ENCODE measurements at places on chromosomes 7 and 10.

GRCh38 chr10:4453950-4454349 is 372.1 kb upstream of the AKR1E2 start:
- DNase-seq, result no peak

GRCh38 chr7:93985101-93985500 is 19.1 kb downstream of the BET1 start:
- DNase-seq, result no peak

DNA sequence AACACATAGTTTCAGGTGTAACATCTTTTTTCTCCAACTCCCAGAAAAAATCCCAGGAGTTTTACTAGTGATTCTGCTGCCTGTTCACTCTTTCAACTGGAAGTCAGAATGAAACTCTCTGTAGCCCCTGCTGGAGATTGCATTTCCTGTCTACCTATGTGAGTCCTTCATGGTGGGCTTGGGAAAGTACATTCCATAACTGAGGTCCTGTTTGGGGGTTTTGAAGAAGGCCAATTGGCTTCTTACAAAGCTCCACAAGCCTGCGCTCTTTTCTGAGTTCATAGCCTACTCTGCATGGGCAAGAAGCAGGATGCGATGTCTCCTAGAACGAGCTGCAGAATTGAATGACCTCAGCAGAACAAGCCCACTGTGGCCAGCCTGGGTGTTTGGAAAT is 86.7 kb downstream of the LYZL2 start:
- no peak for DNase-seq

DNA sequence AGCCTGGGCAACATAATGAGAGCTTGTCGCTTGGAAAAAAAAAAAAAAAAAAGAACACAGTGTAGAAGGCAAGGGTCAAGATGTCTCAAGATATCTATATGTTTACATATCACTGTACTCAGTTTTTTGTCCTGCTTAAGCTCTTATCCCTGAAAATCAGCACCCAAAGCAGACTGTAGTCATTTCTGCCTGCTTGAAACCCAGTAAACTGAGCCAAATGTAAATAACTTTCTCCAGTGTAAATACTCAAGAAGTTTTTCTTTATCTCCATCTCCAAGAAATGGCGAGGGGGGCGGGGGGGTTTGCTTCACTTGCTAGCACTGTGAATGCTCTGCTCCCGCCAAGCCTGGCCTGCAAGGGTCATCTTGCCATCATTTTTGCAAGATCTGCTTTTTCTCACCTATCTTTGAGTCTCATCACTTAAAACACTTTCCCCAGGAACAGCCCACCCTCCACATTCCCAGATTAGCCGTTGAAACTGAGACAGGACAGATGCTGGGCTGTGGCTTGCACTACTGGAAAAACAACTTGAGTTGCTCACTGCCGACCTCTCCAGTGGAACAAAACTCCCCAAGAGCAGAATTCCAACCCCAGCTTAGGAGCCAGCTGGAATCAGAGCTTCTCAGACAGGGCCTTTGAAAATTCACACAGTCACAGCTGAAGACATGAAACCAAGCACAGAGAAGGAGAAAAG is 54.6 kb downstream of the AFAP1L2 start:
- no peak for DNase-seq

- DNase-seq, result no peak
Observed at GRCh38 chr7:155206318-155207020, 91.2 kb upstream of the INSIG1 start.

DNA sequence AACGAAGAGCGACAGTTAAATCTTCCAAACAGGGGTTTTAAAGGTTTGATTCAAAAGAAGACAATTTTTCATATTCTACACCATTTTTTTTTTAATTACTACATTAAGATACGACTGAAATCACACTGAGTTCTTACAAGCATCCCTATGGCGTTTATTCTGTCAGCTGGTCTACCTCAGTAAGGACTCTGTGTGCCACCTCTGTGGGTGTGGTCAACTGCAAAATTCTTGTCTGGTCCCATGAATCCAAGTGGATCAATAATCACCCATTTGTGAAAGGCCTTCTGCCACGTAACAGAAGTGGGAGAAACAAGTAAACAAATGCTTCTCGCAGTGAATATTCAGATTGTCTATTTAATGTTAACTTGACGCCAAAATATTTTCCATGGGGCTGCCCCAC is 104.1 kb downstream of the GRB10 start:
- DNase-seq, result no peak

DNA sequence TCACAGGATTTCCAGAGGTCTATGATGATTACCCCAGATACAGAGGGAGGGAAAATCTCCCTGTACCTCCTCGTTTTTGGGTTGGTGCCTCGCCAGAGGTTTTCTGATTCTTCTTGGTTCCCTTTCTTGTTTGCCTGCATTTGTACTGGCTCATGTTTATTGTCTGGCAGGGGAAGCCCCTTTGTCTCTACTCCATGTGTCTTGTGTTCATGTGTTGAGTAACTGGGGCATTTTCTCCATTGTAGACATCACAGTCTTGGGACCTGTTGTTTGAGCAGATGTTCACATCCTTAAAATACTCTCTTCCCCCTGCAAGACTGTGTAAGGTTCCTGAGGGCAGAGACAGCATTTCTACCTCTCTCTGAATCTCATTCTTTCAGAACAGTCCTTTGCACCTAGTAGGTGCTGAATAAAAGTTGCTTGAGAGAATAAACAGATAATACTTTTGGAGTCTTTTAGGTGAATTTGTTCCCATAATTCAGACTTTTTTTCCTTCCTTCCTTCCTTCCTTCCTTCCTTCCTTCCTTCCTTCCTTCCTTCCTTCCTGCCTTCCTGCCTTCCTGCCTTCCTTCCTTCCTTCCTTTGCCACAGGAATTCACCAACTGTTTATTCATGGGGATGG is 25.1 kb downstream of the CDK14 start:
- no peak for DNase-seq

- no peak for DNase-seq
Observed at GRCh38 chr10:63699785-63700613, 178.8 kb downstream of the REEP3 start.

DNA sequence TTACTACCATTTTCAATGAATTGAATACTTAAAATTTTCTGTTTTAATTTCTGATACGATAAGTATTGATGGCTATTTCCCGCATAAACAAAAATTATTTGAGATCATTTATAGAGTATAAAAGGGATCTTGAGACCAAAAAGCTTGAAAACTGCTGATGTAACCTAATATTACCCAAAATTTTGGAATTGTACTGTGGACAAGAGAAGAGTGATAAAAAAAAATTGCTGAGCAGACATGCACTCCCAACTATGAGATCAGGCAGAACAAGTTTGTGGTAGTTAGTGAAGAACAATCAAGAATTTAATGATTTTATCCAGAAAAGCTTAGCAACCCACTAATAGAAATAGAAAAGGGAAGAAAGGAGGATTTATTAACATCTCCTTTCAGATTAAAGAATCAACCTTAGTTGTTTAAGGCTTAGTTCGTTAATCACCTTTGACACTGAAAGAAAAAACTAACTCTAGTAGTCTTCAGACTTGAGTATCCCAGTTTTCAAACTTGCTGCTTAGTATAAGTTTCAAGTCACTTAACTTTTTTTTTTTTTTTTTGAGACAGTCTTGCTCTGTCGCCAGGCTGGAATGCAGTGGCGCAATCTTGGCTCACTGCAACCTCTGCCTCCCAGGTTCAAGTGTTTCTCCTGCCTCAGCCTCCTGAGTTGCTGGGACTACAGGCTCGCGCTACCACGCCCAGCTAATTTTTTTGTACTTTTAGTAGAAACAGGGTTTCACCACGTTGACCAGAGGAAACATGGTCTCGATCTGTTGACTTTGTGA is 50.6 kb upstream of the ZC3HAV1 start:
- no peak for DNase-seq

- DNase-seq, result no peak
Observed at GRCh38 chr10:117807441-117807840, 239.3 kb downstream of the RAB11FIP2 start.

DNA sequence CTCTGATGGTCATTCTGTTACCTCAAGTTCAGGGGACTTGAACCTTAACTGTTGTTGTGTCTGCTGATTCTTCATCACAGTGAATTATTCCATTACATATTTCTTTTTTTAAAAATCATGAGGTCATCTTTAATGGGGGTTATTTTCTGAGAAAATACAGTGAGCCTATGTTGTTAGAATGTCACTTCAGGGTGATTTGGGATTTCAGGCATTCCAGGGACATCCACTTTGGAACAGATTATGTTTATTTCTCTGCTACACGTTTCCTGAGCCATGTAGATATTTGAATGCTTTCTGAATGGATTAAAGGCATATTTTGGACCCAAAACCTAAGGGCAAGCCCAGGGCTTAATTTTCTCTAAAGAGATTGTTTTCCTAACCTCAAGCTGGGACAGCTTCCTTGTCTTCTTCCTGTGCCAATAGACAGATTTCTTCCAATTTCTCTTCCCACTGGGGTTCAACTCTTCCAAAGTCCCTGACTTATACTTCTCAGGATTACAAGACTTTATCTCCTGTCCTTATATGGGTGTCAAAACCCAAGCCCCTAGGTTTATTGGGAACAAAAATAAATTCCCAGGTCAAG is 271.7 kb downstream of the ARHGAP12 start:
- no peak for DNase-seq

DNA sequence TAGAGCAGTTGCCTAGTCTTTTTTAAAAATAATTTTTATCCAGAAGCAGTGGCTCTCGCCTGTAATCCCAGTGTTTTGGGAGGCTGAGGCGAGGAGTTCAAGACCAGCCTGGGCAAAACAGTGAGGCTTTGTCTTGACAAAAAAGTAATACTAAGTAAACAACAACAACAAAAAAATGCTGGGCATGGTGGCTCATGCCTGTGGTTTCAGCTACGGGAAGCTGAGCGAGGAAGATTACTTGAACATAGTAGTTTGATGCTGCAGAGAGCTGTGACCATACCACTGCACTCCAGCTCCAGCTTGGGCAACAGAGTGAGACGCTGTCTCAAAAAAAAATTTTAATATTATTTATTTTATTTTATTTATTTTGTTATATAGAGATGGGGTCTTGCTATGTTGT is 31.3 kb upstream of the TPST1 start:
- no peak for DNase-seq

DNA sequence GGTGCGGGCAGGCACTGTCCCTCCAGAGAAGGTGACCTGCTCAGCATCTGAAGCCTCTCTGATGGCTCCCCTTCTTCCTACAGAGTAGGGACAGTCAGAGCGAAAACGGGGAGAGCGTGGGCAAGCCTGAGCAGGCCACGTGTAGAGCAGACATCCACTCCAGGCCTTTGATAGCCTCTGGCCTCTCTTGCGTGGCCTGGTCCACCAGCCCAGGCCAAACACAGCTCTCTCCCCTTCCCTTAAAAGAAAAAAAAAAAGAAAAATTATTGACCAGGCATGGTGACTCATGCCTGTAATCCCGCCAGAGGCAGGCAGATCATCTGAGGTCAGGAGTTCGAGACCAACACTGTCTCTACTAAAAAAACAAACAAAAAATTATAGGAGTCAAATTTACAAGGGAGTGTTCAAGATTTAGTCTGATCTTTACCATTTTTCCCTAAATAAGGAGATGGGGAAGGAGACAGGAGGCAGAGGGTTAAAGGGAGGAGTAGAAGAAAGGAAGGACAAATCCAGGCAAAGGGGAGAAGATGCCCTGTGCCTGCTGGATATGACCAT is 84.8 kb downstream of the PLXNA4 start:
- DNase-seq, result no peak

DNA sequence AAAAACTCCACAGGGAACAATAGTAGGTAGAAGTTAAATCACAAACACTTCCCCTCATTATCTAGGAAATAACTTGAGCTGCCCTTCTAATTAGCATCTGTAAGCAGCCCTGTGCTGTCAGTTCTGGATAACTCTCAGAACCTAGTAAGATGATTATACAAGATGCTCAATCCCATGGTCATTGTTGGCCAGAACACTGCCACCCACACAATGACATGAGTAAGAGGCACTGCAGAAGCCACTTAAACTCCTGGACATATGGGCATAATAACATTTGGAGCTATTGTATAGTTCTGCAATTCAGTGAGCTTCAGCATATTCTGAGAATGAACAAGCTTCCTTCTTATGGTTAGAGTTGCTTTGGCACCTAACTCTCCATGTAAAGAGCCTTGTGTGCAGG is 153.8 kb downstream of the PLPP4 start:
- DNase-seq, result no peak

- no peak for DNase-seq
Observed at GRCh38 chr10:129938460-129938859, 25.6 kb downstream of the EBF3 start.

GRCh38 chr10:121036431-121036830 is 185.3 kb downstream of the WDR11 start:
- DNase-seq, result no peak

DNA sequence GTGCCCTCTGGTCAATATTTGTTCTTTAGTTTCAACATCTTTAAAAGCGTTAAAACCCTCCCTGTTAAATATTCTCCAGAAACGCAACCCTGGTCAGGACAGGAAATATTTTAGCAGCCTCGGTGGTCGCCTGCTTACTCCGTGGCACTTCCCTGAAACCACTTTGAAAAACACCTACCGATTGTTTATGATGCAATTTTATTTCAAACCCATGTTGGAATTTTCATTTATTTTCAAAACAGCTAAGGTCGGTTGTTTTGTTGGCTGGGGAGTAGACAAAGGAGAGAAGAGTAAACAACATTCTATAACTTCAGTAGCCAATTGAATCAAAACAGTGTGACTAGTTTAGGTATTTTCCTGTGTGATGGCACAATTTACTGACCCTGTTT is 733 bp upstream of the RBP4 start:
- DNase-seq, result no peak

GRCh38 chr10:47224546-47225218 is 75.3 kb upstream of the GDF10 start:
- DNase-seq, result no peak

DNA sequence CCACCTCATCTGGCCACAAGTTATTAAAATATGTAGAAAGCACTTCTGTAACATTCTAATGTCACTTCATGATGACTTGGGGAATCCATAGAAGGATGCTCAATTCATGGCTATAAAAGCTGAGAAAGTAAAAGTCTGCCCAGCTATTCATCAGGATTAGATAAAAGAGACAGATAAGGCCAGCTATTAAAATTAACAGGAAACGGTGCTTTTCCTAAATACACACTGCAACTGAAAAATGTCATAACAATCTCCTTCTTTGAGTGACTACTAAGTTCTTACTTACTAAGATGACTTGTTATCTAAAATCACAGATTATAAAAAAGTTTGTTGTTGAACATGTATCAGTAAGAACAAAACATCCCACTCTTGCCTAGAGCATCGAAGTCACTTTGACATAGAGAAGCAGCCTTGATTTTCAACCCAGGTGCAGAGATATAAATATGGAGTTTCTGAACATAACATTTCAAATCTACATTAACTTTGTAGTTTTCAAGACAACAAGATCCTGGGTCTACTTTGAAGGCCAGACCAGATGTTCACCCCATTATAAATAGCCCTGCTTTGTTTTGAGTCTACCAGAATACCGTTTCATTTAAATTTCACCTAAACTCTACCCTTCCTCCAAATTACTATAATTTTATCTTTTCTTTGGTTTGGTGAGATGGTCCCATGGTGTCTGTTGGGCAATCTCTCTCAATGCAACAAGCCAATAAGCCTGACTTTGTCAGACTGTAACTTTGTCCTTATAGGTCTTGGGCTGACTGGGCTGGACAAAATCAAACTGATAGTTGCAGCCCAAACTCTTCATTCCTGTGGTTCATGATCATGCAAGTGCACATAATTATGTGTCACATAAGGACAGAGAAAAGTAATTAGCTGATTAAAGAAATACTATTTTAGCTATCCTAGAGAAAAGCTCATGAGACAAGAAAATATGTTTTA is 24.0 kb downstream of the HYCC1 start:
- DNase-seq, result no peak

Measured in cortex of kidney (tissue), 1 donor.